ENCODE measurements at places on chromosomes 1 and 21. TPM values are rescaled to one million over a fixed set of nuclear protein-coding genes. Genes with fewer than 3 reads are reported as not detected.

DNA sequence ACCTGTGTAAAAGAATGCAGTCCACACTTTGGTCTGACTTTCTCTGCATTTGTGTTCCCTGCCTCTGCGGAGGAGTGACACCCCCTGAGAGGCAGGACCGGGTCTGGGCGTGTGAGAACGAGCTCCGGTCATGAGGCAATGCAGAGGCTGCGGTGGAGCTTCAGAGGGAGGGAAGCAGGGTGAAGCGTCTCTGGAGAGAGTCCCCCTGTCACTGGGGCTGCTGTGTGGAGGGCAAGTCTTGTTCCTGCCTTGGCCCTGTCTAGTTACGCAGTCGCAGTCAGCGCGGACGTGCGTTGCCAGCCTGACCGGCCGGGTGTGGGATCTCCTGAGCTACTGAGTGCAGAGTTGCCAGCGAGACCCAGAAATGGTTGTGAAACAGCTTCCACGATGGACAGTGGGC is 48.5 kb downstream of the BACE2 start:
- DNase-seq, result no peak

- DNase-seq, result no peak
Measured at GRCh38 chr1:230087717-230088105, 20.7 kb downstream of the GALNT2 start.

GRCh38 chr1:209106237-209106741 is 477.2 kb upstream of the CAMK1G start:
- peak; percentile 94 for DNase-seq

Gene TFF1
- total RNA-seq, result not detected

DNA sequence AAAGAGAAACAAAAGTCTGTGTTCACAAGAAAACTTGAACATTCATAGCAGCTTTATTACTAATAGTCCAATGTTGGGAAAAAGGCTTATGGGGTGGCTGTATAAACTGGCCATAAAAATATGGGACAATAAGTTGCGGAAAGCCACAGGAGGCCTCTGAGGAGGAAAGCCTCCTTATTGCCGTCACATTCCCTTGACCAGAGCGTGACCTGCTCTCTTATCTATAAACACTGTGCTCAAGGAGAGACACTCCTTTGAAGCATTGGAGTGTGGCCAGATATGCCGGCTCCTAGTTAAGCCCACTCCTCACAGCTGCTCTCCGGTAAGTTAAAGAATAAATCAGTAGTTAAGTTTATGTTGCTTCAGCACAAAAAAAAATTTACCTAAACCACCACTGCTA is 19.7 kb downstream of the OR6Y1 start:
- DNase-seq, result no peak

GRCh38 chr1:157992031-157992832 is 1.2 kb upstream of the KIRREL1 start:
- peak; percentile 53 for DNase-seq

Gene SMCP
- total RNA-seq, result not detected

Gene RHEX
- not detected for total RNA-seq

- DNase-seq, result no peak
Measured at GRCh38 chr1:148435406-148435805, 47.7 kb downstream of the PPIAL4G start.

GRCh38 chr1:51433972-51434510 is 85.0 kb downstream of the EPS15 start:
- DNase-seq, result no peak

Gene KRTAP13-2
- not detected for total RNA-seq

DNA sequence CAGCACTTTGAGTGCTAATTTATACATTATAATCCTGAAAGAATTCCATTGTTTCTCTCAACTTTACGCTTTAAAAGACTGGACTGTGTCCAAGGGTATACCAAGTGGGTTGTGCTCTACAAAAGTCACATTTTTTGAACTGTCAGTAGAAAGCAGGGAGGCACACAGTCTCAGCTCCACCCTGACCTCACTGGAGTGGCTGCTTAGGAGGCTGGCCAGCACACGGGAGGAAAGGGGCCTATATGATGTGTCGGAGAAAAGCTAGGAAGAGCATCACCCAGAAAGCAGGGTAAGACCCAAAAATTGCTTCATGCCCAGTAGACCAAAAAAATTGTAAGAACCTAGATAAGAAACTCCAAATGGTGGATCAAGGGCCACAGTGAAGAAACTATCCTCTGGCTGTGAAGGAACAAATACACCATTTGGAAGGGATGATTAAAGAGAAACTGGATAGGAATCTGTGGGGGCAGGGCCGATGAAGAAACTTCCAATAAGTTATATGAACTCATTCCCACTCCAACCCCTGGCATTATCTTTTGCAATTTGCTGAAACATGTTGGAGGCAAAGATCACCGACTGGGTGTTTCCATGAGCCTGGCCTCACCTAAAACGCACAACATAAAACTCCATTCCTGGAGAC is 1.9 kb downstream of the S100A10 start:
- no peak for DNase-seq

- DNase-seq, result no peak
Measured at GRCh38 chr1:175377394-175377793, 184.8 kb upstream of the KIAA0040 start.

- DNase-seq, result no peak
Measured at GRCh38 chr1:97999320-97999719, 78.5 kb upstream of the DPYD start.

Gene RHBDL2
- total RNA-seq, result 0.10 TPM

Gene ZMYND12
- not detected for total RNA-seq

DNA sequence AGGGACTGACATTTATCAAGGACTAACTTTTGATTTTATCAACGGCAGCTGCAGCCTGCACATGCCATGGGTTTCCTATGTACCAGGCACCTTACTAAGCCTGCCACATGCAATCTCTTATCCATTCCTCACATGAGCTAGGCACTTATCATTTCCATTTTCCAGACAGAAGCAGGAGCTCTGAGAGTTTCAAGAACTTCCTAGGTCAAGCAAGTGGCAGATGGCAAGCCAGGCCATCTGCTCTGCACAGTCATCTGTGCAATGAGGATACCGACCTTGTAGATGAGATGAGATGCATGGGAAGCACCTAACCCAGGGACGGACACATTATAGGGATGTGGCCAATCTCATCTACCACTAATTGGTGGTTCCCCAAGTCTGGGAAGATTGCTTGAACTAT is 339.4 kb upstream of the USP24 start:
- no peak for DNase-seq

- DNase-seq, result no peak
Measured at GRCh38 chr1:202310071-202310725, 31.5 kb downstream of the UBE2T start.

Gene TCHH
- total RNA-seq, result not detected

Gene LRRC53
- not detected for total RNA-seq

DNA sequence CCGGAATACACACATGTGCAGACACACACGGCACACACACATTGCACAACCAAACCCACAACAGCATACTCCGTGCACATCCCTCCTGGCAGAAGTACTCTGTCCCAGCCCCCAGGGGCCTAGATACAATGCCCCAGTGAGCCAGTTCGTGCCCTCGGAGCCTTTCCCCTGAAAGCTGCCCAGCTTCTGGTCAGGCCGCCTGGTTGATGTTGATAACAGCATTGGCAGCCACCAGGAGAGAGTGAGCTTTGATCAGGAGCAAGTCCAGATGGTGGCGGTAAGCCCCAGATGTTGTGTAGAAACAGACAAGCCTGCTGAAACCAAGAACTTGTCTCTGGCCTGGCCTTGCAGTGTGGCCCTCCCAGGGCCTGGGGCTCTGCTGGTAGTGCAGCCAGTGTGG is 109.1 kb downstream of the GRIK3 start:
- DNase-seq, result no peak

- DNase-seq, result no peak
Measured at GRCh38 chr1:103087256-103087655, 21.1 kb downstream of the COL11A1 start.

Gene LYST
- 2.9 TPM for total RNA-seq

DNA sequence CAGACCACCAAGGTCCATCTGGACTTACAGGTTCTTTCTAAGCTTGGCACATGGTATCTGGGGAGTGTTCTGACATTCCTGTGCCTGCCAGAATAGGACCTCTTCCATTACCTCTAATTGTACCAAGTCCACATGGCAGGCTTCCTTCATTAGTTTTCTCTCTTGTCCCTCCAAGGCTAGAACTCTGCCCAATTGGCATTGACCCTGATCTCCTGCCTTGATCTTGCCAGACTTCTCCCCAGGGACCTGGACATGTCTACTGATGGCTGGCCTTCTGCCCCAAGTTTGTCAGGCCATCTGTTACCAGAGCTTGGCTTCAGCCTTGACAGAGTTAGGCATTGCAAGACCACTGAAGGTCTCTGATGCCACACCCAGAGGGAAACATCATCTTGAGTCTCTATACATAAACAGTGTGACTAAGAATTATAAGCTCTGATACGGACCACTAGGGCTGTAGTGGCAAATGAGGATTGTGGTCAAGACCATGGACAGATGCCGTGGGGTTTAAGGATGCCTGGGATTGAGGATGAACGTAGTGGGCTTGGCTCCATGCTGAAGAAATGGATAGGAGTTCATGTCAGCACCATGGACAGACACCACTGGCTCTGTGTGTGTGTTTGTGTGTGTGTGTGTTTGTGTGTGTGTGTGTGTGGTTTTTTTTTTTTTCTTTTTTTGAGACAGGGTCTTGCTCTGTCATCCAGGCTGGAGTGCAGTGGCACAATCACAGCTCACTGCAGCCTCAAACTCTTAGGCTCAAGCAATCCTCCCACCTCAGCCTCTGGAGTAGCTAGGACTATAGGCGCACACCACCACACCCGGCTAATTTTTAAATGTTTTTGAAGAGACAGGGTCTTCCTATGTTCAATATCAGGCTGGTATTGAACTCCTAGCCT is 19.5 kb upstream of the PSMB2 start:
- peak; percentile 88 for DNase-seq

DNA sequence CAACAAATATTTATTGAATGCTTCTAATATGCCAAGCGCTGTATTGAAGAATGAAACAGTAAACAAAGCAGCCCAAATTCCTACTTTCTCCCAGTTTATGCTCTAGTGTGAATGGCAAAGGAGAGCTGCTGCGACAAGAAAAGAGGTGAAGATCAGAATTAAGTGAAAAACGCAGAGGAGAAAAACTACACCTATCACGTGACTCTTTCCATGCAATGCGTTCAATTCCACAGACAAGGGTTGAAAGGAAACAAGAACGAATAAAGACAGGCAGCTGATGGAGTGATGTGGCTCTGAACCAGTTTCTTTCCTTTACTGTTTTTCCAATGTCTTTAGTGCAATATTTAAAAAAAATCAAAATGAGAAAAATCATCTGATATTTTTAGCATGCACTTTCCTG is 23.6 kb downstream of the MT1HL1 start:
- no peak for DNase-seq

GRCh38 chr1:54413295-54413694 is 7.1 kb upstream of the SSBP3 start:
- DNase-seq, result no peak

Measured in SJCRH30 (cell line).